ENCODE measurements at places on chromosomes 2 and 18. TPM values are rescaled to one million over a fixed set of nuclear protein-coding genes. Genes with fewer than 3 reads are reported as not detected.

DNA sequence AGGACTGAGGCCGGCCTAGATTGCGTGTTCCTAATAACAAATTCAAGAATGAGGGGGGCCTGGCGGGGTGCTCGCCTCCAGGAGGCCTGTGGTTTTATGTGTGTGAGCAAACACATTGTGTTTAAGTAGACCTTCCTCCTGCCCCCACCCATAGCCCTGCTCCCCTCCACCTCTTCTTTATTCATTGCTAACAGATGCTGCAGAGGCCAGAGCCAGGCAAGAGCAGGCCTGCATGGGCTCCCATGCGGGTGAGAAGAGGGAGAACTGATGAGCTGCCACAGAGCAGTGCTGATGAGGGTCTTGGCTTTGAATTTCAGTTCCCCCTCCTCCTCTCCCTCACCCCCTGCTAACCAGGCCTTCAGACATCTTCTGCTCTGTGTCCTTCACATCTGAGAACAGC, 154.6 kb downstream of the OSR1 start:
- DNase-seq, result no peak

The CDH19 gene
- total RNA-seq, result not detected

GRCh38 chr2:5697562-5697961, 5.4 kb downstream of the SOX11 start:
- peak; percentile 35 for DNase-seq

DNA sequence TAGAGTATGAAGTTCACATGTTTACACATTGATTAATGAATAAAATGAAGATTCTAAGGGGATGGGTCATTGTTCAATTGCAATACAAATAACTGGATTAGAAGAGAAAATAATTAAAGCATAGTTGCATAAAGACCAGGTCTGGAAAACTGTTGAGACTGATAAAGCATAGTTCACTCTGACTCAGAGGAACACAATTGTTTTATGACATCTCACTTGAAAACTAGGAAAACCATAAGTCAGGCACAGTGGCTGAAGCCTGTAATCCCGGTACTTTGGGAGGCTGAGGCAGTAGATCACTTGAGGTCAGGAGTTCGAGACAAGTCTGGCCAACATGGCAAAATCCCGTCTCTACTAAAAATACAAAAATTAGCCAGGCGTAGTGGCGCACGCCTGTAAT, 46.7 kb downstream of the PLA2R1 start:
- no peak for DNase-seq

GRCh38 chr18:62455222-62455621, 67.6 kb upstream of the ZCCHC2 start:
- no peak for DNase-seq

- no peak for DNase-seq
Measured at GRCh38 chr2:150585221-150585971, 97.9 kb upstream of the RND3 start.

DNA sequence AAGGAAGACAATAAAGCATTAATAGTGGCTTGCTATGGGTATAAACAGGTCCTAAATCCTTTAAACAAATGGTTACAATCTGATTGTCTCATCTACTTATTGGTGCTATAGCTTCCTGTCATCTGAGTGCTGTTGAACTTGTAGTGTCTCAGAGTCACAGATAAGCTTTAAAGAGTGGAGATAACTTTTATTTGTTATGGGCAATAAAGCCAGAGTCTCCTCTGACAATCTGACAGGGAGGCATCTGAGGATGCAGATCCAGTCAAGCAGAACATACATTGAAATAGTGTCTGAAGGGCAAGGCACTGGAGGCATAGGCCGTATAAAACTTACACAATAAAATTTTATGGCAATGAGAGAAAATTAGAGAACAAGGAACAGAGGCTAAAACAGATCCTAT, 1132.4 kb upstream of the CDH2 start:
- no peak for DNase-seq
